Stimulated activated CD8-positive, alpha-beta memory T cell treated with anti-CD3 and anti-CD28 coated beads, Interleukin-2, amount 100 ng/mL, for 1 hour (primary cell): ENCODE measurements at places on chromosomes 3 and 15.

- DNase-seq: no peak
Observed at GRCh38 chr3:129979905-129980304, 5.4 kb downstream of the TRH start.

GRCh38 chr15:70475921-70476320 is 287.4 kb downstream of the UACA start:
- no peak for DNase-seq

DNA sequence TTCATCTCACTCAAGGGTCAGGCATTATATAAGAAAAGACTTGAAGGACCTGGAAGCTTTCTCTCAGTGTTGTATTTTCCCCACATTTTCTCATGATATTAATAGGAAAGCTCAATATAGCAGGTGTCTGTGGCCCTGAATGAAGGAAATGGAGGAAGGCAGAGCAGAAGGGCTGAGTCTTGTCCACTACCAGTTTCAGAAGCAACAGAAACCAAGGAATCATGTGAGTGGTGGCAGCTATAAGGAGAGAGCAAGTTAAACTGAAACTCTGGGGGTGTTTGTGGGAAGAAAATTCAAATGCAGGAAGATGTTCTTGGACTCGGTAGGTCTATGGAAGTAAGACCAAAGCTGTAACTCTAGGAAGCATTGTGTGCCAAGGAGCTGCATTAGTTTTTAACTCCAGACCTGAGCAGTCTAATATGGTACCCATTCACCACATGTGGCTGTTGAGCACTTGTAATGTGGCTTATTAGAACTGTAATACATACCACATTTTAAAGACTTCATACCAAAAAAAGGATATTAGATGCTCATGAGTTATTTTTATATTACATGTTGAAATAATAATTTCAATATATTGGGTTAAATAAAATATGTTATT is 278.8 kb upstream of the GADL1 start:
- DNase-seq: no peak

DNA sequence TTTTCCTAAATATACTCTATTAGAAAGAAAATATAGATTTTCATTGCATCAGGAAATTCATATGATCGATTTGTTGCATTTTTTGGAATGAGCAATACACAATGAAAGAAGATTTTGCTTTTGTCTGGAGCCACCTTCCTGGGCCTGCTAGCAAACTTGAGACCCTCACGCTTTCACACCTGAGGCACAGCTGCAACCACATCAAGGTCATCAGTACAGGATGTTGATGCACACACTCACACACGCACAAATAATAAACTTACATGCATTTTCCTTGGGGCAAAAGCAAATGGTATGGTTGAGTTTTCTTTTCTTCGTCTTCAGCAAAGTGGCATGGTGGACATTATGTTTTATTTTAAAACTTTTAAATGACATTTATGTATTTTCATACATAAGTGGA is 64.8 kb upstream of the SATB1 start:
- DNase-seq: no peak

DNA sequence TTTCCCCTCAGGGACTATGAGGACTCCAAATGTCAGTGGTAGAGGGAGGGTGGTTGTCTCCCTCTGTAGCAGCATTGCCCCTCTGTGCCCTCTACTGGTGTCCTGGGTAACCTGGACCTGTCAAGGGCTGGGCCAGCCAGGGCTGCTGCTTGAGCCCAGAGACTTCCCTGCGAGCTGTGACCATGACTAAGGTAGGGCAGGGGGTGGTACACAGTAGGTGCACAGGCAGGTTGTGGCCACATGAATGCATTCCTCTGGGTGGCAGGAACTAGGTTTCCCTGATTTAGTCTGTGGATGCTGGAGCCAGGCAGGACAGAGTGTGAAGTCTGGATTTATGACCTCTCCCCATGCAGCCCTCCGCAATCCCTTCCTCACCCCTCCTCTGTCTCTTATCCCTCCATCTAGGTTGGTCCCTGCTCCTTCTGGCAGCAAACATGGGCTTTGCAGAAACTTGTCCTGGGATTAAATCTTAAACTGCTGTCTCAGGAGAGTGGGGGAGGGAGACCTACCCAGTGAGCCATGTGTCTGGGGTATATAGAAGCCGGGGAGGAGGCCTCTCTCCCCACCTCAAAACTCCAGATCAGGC is 8.7 kb upstream of the SEMA3F start:
- DNase-seq: no peak

- DNase-seq: no peak
Observed at GRCh38 chr3:24686808-24687207, 192.2 kb upstream of the THRB start.

- DNase-seq: no peak
Observed at GRCh38 chr15:28994831-28995596, 109.2 kb downstream of the APBA2 start.

GRCh38 chr3:53255775-53256703 is at the start of gene TKT:
Gene TKT (minus strand): TSS chr3:53256022. CDS start chr3:53255942, 80 bp downstream.
- DNase-seq: peak; percentile 57

DNA sequence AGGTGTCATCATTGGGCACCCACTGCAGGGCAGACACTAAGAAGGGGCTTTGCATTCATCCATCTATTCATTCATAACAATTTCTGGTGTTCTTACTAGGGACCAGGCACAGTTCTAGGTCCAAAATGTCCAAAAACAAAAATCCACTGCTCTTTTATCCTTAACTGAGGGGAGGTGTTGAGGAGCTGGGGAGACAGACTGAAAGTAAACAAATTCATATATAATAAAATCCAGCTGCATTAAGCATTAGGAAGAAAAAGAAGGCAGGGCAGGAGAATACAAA is 1.1 kb downstream of the EIF4E3 start:
- no peak for DNase-seq

- no peak for DNase-seq
Observed at GRCh38 chr15:62653122-62653521, 389.4 kb upstream of the TPM1 start.

DNA sequence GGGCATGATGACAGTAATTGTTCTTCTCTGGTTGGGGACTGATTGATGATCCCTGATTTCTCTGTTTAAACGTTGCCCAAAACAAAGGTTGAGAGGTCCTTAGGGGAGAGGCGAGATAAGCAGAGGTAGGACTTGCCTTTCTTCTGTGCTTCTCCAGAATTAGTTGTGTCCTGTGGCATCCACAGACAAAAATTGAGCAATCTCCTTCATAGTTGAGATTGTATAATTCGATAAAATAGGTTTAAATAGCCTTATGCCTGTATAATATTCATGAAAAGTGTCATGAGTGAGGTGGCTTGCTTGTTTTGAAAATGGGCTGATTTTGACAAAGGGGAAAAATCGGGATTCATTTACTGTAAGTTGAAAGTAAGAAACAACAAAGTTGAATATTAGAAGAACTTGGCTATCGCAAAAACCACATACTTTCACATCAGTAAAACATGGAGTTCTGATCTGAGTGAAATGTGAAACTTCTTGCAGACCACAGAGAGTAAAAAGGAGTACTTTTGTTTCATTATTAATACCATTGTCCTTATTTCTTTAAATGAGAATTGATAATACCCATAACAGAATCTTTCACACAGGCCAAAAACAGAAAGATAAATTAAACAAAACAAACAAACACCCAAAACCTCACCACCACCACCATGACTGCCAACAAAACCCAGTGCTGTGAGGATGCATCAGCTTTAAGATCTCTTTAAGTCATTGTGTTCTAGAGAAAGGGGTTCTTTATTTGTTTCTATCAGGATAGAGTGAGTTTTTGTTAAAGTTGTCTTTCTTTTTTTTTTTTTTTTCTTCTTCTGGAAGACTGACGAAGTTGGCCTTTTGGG is 155.7 kb downstream of the LPP start:
- no peak for DNase-seq

DNA sequence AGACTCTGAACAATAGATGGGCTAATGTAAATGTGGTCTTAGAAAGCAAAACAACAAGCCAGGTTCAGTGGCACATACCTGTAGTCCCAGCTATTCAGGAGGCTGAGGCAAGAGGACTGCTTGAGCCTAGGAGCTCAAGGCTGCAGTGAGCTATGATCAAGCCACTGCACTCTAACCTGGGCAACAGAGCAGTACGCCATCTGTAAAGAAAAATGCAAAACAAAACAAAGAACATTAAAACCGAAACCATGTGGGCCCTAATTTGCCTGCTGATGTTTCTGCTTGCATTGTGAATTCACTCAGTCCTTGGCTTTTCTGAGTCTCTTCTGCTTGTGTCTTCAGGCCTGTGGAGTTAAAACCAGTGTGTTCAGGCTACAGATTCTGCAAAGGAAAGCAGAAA is 56.7 kb downstream of the CCNL1 start:
- DNase-seq: no peak

DNA sequence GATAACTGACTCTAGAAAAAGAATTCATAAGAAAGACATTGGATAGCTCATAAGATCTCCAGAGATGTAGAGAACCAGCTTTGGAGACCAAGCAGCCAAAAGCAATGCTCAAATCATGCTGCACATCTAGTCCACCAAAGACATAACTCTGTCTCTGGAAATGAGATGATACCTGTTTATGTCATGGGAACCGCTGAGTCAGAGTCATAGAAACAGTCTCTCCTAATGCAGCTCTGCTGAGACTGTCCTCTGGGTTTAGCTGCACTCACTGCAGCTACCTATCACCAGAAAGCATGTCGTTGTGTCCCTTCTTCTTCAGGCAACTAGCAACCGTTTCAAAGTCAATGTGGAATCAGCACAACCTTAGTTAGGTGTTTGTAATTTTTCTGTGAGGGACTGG is 218.5 kb upstream of the ROBO1 start:
- no peak for DNase-seq

GRCh38 chr3:147795418-147795817 is 386.3 kb downstream of the ZIC1 start:
- no peak for DNase-seq

DNA sequence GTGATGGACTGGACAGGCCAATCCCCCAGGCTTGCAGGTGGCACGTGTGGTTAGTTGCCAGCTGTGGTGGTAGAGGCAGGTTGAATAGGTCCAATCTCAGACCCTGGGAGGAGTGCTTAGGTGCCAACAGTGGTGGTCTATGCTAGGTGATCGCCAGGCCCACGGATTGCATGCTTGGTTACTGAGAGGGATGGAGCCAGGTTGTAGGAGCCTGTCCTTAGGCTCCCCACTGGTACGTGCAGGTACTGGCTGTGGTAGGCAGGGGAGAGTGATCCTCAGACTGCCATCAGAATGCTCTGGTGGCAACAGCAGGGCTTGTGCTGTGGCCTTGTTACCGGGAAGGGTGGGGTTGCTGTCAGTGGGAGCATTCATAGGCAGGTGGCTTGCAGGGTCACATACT is 44.7 kb downstream of the NCK1 start:
- no peak for DNase-seq

DNA sequence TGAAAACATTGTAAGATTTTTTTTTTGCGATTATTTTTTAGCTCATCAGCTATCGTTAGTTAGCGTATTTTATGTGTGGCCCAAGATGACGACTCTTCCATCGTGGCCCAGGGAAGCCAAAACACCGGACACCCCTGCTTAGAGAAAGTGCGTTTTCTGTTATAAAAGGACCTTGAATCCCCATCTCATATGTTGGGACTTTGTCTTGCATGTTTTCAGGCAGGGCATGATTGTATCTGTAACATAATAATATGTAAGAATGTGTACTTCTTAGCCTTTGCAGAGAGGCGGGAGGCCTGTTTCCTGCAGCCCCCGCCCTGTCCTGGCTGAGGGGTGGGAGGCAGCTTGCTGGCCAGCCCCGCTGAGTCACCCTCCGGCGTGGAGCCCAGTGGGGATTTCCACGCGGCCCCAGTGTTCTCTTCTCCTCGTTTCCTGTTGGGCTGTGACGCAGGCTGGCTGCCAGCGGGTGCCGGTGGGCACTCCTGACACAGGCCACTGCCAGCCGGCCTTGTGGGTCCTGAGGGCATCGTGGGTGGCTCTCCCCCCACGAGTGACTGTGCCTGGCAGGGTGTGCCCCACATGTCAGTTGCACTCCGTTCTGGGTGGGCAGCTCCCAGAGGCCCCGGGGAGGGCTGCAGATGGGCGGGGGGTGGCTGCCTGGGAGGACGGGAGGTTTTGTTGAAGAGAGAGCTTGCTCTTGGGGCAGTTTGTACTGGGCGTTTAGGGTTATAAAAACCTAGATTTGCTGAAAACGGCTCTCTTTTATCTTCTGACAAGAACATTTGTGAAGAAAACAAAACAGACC is 55.6 kb downstream of the SMAD3 start:
- DNase-seq: peak; percentile 76

- no peak for DNase-seq
Observed at GRCh38 chr3:77149382-77149781, 109.5 kb downstream of the ROBO2 start.

DNA sequence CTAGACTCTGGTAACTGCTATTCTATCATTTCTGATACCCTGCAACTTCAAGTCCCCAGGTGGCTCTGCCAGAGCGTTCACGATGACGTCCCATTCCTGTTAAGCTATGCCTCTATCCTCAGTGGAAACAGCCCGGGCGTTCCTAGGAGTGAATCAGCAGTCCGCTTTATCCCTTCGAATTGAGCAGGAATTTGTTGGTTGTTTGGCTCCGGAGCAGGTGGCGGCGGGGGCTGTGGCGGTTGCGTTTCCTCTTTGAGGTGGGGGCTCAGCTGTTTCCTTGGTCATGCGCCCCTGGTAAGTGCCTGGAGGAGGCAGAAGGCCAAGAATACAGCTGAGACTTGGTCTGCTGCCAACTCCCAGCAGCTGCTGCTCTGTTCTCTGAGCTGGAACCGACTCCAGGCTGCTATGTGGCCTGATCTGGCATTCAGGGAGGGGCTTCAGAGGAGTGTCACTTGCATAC is 25.2 kb downstream of the ARPP21 start:
- no peak for DNase-seq

- no peak for DNase-seq
Observed at GRCh38 chr3:156456771-156457224, 98.1 kb downstream of the SSR3 start.

DNA sequence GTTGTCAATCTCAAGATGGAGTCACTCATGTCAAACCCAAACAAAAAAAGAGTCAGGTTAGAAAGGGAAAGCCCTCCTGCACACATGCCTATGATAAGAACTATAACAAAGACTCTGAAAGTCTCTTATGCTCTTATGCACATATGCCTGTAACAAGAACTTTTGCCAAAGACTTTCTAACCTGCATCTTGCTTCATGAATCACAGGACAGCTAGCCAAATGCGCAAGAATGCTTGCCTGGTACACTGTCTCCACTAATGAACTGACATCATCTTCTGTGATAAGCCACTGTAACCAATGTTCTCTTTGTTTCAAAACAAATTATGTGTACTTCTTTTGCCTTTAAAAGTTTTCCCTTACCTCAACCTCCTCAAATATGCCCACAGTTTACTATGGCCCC is 18.2 kb upstream of the EHHADH start:
- no peak for DNase-seq

DNA sequence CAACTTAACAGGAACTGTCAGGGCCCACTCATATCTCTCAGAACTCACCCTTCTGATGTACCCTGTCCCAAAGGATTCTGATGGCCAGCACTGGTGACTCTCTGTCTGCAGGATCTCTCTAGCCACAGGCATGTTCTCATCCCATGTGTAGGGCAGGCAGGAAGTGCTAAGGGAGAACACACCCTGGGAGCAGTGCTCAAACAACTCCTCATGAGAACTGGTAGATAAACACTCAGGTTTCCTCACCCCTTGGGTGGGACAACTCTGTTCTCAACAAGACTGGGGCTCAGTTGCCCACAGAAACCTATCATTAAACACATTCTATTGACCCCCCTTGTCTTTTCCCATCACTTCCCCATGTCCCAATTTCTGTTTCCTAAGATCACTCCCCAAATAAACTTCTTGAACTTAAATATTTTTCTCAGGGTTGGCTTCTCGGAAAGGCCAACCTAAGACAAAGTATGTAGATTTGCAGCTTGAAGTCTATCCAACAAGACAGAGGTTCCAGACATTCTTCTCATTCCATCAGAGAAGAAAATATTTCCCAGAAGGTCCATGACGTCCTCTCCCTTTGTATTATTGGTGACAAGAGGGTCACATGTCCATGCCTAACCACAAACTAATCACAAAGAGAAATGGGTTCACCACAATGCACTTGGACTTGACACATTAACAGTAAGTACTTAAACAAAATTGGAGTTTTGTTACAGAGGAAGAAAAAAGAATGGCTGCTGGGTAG is 276.6 kb upstream of the GADL1 start:
- DNase-seq: no peak
